AML-193 (cell line): ENCODE measurements at places on chromosomes 16 and 17.

DNA sequence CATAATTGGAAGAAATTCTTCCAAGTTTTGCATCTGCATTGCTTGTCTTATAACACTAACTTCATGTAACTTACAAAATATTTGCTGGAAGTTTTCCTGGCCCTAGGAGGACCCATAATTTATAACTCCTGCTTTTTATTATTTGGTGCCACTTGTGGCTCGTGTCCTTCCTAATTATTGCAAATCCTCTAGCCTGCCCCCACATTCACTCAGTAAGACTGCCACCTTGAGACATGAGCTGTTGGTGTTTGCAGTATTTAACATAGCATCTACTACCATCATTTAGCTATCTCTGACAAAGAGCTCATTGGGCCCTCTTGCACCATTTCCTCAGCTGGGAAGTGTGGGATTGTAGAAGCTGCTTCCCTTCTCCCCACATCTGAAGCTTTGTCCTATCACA, 49.5 kb downstream of the FTO start:
- no peak for DNase-seq

- DNase-seq, result no peak
These were observed 22.3 kb downstream of the NPTX1 start for GRCh38 chr17:80453998-80454556.

GRCh38 chr16:17309510-17309909, 161.2 kb downstream of the XYLT1 start:
- no peak for DNase-seq

DNA sequence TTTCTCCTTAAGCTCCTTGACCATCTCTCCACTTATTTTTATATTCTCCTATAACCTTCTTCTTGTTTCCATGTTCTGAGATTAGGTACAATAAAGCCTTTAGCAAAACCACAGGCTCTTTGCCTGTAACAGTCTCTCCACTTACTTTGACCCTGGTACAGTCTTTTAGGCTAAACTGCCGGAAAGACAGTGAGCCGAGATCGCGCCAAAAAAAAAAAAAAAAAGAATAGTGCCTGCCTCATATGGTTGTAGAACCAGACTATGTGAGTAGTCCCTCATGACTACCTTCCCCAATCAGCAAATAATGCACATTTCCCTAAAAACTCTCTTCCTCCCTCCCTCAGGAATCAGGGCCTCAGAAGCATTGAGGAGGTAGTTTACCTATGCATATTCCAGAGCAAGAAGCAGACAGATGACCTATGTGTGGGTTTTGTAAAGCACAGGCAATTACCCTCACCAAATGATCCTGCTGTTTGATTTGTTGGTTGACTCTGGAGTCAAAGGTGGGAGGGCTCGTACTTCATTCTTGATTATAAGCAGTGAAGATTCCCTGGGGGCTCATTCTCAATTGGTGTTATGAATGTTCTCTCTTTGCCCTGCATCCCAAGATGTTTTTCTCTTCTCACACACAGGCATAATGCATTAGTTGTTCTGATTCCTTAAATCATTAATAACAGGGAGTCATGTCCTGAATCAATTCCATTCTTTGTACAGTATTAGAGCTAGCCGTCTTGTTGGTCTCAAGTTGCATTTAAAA, 8.9 kb upstream of the NME1 start:
- no peak for DNase-seq

DNA sequence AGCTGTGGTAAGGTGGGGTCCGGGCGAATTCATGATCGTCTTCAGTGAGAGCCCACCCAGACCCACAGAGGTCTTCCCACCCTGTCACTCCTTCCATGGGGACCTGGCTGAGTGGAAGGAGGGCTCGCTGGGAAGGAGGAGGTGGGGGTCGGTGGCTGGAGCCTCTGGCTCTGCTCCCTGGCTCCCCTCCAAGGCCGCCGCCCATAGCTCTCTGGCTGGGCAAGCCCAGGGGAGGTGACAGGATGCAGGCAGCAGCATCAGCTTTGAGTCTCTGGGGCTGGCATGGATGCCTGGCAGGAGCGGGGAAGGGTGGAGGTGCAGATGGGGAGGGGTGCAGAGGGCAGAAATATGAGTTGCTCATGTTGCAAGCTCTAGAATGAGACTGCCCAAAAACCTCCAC, 147.0 kb downstream of the ENGASE start:
- no peak for DNase-seq

- DNase-seq, result no peak
These were observed 217.1 kb downstream of the HS3ST3A1 start for GRCh38 chr17:13384626-13385025.

- DNase-seq, result peak; percentile 18
These were observed 10.0 kb upstream of the ATP2A3 start for GRCh38 chr17:3974138-3974687.

DNA sequence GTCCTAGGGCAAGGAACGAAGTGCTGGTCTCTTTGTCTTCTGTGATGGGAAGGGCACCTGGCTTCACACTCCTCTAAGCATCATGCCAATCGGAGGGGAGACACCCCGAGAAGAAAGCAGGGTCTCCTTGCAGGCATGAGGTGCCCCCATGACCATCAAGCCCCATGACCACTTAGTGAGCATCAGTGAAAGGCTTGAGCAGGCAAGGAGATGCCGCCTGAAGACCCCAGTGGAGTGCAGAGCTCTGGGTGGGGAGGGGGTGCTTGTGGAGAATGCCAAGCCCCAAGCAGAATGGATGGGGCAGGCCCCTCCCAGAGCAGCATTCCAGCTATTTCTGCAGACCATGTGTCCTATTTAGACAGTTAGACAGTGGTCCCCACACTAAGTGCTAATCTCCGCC, 232.7 kb upstream of the TNRC6C start:
- DNase-seq, result no peak

GRCh38 chr17:8210761-8211458, 535 bp upstream of the AURKB start:
- DNase-seq, result no peak

- no peak for DNase-seq
These were observed 57.1 kb downstream of the CYTH1 start for GRCh38 chr17:78724999-78725398.

DNA sequence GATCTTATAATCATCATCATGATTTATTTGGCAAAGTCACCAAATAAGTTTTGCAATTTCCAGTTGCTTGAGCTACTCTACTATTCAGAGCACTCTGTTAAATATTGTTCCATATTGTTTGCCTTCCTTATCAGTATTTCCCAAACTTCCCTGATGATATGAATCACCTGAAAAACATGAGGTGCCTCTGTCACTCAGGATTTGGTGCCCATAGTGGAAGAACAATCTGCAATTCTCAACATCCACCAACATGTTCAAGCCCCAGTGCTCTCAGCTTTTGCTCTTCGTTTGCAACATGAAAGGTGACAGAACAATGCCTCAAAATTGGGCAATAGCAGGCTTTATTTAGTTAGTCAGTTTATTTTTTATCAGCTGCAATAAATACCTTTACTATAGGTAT, 28.6 kb upstream of the WSB1 start:
- DNase-seq, result no peak

- DNase-seq, result no peak
These were observed 28.3 kb upstream of the TENT4B start for GRCh38 chr16:50124769-50125168.

- DNase-seq, result no peak
These were observed 50.5 kb upstream of the CHMP6 start for GRCh38 chr17:80941171-80941570.

DNA sequence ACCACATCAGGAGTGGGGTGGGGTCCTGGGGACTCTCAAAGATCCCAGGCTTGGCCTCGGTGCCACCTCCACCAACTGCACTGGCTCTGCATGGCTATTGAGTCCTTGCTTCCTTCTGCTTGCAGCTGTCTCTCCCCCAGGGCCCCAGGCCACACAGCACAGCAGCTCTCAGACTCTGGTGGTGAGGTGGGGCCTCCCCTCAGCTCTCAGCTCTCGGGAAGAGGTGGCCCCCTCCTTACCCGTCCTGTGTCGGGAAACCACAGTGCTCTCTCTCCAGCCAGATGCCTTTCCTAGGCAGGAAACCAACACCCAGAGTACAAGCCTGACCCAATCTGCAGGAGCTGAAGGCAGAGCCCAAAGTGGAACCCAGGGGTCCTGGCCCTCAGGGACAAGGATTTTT, 18.5 kb downstream of the SRCIN1 start:
- DNase-seq, result no peak

DNA sequence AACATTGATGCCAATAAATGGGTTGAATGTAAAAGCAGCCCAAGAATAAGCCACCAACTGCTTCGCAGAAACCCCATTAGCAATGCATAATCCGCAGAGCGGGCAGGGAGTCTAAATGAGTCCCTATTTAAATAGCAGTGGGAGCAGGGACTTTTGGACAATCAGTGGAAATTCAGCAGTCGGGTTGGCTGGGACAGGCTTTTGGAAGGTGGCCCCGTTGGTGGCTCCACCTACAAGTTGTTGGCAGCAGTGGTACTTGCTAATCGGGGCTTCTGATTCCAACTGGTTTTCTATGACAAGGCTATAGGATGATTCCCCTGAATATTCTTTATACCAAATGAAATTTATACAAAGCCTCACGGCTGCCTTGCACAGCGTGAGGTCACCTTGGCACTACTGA, 86.3 kb downstream of the WDR59 start:
- no peak for DNase-seq

DNA sequence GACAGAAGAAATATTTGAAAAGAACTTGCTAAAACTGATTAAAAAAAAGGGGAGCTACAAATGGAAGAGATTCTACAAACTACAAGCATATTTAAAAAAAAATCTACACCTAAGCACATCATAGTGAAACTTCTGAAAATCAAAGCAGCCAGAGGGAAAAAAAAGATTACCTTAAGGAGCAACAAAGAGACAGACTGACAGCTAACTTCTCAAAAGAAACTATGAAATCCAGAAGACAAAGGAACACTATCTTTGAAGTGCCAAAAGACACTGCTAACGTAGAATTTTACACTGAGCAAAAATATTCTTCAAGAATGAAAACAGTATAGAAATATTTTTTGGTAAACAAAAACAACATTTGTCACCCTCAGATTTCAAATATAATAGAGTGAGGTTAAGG, 151.2 kb downstream of the MYO1D start:
- no peak for DNase-seq

- no peak for DNase-seq
These were observed 5.9 kb upstream of the SLC16A5 start for GRCh38 chr17:75081611-75082540.

DNA sequence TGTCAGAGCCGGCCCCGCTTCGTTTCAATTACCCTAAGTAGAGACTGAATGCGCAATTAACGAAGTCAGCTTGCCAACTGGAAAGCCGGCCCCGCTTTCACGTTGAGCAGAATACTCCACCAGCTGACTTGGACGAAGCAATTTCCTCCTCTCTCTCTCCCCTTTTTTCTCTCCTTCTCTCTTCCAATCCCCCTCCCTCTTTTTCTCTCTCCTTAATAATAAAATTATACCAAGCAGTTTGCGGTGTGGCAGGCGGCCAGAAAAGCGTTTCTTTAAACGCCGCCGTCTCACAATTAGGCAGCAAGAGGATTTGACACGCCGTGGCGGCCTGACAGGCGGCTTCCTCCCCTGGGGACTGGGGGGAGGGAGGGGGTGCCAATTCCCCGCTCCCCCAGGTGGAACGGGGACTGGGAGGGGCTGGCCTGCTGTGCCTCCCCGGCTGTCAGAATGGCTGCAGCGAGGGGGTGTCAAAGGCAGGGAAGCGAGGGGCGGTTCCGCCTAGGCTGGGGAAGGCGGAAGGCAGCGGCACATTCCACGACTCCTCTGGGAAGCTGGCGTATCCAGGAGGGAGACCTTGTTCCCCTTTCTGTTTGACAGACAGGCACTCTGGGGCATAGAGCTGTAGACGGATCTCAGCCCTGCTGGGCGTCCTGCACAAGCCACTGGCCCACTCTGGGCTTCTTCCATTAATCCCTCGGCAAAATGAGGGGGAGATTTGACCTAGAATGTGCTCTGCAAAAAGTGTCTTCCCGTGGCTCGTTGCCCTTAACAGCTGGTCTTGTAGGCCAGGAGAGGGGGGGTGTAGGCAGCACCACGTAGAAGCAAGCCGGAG, 52.7 kb downstream of the SREBF1 start:
- no peak for DNase-seq

DNA sequence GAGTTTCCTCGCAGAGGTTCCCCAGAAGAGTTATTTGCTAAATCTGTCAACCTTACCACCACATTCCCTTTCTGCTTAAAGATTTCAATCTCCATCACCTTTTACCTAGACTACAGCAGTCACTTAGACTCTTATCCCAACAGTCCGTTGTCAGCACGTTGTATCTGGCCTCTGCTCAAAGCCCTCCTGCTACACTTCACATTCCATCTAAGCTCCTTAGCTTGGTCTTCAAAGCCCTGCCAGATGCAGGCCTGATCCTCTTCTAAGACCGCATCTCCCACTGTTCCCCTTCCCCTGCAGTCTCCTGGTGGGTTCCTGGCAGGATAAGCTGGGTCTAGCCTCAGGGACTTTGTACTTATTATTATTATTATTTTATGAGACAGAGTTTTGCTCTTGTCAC, 10.3 kb upstream of the SRCAP start:
- no peak for DNase-seq

DNA sequence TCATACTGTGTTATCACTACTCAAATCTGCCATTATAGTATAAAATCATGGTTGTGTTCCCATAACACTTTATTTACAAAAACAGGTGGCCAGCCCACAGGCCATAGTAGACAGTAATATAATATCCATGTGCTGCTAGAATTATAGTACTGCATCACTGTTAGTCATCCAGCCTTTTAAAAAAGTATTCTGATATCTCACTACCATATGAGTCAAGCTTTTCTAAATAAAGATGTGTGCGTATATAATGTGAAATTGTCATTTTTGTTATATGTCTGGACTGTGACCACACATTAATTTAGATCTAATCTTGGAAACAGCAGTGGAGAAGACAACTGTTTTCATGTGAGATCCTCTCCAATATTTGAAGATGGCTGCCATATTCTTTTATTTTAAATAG, 1049.1 kb upstream of the GOT2 start:
- no peak for DNase-seq

DNA sequence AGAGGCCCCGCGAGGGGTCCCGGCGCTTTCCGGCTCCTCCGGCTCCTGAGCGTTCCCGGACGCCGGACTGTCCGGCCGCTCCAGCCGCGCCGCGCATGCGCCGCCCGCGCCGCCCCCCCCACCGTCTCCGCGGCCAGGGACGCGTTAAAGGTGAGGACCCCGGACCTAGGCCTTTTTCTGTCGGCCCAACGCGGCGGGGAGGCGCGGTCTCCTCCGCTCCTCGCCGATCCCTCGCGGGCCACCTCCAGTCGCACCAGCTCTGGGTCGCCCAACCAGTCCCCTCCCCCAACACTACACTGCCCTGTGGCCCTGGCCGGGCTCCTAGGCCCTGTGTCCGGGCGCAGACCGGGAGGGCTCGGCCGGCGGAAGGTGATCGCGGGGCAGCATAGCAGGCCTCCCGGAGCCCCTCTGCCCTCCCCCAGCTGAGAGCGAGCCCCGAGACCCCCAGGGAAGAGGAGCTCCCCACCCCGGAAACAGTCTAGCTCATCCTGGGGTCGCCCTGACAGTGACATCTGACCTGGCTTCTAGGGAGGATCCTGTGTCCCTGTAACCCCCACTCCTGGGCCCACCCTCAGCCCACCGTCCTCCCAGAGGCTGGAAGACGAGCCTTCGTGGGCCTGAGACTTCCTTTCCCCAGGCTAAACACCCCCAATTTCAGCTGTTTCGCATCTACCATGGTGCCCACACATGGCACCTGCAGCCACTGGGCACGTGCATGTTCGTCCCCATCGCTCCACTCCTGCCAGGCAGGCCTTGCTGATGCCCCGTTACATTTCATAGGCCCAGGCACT, 14.7 kb upstream of the BCAR1 start:
- no peak for DNase-seq

- DNase-seq, result no peak
These were observed 8.5 kb upstream of the SIAH1 start for GRCh38 chr16:48393485-48394354.
